ENCODE measurements at places on chromosomes 16 and 17. TPM values are rescaled to one million over a fixed set of nuclear protein-coding genes. Genes with fewer than 3 reads are reported as not detected.

DNA sequence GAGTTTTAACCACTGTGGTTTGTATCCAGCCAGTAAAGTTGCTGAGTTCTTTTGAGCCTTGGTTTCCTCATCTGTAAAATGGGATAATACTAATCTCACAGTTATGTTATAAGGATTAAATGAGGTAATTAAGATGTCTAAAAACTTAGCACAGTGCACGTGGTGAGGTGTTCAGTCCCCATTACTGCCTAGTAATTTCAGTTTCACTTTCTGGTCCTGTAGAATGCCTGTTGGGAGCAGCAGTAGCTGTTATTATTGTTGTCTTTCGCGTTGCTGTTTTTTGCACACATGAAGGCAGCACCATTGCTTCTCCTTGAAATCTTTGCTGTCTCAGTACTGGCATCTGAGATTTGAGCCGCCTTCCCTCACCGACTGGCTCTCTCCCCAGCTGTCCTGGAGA, 182.4 kb downstream of the DNAH9 start:
- no peak for DNase-seq

DNA sequence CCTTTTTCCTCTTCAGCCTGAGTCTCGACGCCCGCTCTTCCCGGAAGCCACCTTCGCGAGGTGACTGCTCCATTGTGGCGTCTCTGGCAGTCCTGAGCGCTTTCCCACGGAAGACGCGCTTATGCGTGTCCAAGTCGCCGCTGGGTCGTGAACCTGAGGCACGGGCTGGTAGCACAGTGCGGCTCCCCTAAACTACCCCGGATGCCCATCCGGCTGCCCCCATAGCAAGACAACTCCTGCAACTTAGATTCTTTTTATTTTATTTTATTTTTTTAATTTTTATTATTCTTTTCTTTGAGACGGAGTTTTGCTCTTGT, 2.1 kb upstream of the ESRP2 start:
- DNase-seq: no peak

DNA sequence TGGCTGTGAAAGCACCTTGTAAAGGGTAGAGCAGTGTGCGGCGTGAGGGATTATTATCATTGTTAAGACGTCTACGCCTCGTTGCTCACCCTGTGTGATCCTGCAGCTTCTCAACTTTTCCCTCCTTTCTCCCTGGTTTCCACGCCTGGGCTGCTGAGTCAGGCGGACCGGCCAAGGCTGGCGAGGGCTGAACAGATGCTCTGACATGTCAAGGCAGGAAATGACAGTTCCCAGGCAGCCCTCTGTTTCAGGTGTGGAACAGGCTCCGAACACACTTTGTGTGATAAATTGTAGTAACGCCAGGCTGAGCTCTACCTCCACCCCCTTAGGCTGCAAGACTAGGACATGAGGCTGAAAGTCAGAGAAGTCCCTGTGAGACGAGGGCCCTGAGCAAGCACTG, 46.0 kb upstream of the TBX2 start:
- no peak for DNase-seq

DNA sequence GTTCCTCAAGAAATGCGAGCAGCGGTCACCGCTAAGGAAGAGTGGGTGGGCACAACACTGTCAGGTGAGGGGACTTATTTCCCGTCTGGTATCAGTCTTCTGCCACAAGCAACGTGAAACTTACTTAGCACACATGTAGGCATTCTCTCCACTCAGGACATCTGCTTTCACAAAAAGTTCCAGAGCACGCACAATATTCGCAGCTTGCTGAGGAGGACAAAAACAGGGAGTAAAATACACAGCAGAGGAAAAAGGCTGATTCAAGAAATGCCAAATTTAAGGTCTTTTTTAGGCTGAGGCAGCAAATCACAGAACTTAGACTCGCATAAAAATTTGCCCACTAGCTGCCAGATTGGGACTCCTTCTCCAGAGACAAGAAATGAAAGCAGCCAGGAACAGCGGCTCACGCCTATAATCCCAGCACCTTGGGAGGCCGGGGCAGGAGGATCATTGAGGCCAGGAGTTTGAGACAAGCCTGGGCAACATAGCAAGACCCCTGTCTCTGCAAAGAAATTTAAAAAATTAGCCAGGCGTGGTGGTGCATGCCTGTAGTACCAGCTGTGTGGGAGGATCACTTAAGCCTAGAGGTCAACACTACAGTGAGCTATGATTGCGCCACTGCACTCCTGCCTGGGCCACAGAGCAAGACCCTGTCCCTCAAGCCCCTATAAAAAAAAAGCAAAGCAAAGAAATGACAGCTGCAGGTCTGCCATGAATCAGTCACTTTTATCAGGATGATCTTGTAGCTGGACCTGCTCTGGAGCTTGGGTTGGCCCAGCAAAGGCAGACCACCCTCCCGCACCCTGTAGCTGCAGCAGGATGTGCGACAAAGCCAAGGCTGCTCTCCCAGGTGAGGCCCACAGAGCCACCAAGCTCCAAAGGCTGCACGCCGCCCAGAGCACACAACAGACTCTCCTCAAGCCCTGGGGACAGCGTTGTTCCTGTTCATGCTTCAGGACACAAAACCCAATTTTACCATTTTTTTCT, 20.5 kb downstream of the USP36 start:
- DNase-seq: no peak

DNA sequence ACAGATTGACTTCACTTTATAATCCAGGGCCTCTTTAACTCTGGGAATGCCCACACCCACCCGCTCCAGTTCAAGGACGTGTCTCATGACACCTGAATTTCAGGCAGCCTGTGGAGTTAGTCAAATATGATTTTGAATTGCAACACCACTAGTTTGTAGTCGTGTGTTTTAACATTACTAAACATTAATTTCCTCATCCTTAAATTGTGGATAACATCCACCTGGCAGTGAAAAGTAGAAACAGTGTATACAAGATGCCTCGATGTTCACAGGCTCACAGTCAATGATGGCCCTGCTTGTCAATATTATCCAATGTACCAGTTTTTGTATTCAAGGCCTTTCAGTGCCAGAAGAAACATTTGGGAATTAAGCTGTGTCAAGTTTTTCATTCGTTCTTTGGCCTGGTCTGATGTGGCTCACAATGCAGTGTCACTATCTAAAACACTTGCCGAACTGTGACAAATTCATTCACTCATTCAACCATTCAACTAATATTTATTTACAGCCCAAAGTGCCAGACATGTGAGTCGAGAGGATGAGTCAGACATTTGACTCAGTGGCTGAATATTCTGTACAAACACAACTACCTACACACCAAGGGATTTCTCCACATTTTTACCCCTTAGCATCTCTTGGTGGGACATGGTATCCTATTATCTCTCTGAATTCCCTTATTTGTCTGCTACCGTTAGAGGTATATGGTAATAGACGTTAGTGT, 1.4 kb downstream of the MEIOB start:
- no peak for DNase-seq

- DNase-seq: peak; percentile 40
These were observed 14.2 kb downstream of the MYO18A start for GRCh38 chr17:29165800-29166506.

- no peak for DNase-seq
These were observed 75.7 kb upstream of the DNAH17 start for GRCh38 chr17:78652913-78653312.

DNA sequence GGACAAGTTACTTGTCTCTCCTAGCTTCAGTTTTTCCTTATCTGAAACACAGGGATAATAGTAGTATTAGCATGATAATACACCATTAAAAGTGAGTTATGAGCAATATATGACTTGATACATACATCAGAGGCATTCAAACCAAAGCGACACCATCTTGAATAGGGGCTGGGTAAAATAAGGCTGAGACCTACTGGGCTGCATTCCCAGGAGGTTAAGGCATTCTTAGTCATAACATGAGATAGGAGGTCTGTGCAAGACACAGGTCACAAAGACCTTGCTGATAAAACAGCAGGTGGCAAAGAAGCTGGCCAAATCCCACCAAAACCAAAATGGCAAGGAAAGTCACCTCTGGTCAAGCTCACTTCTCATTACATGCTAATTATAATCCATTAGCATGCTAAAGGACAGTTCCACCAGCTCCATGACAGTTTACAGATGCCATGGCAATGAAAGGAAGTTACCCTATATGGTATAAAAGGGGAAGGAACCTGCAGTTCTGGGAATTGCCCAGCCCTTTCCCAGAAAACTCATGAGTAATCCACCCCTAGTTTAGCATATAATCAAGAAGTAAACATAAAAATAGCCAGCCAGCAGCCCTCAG, 37.2 kb upstream of the HS3ST3A1 start:
- DNase-seq: peak; percentile 43

DNA sequence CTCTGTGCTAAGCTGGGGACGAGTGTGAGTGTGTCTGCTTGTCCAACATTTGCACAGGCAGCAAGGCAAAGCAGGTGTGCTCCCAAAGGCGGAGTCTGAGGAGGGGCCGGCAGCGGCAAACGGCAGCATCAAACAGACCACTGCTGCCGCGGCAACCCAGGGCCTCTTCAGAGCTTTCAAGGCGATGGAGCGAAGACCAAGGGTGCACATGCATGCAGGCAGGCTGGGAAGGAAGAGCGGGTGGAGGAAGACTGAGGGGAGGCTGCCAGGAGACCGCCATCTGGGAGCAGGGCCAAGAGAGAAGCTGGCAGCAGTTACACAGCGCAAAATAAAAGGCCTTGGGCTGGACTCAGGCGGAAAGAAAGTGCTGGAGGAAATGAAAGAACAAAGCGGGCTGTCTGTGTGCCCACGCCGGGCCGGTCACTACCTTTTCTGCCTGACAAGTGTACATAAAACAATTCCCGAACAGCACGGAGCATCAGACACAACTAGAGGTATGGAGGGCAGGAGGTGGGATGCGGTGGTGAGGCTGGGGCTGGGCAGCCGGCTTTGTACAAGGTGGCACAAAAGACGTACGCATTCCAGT, 8.5 kb downstream of the TIMM22 start:
- DNase-seq: no peak

DNA sequence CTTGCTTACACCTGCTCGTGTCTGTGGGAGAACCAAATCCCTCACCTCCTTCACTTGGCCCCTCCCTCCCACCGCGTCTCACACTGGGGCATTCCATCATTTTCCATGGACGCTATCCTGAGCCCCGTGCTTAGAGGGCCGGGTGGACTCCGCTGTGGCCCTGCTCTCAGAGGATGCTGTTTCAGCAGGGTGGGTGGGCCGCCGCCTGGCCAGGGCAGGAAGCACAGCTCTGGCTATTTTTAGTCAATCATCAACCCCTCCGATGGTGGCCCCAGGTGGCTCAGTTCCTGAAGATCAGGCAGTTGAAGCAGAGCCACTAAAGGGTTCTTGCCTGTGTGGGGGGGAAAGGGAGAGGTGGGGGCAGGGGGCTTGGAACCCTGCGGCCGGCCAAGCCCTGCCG, 230.3 kb downstream of the ENGASE start:
- DNase-seq: peak; percentile 64

DNA sequence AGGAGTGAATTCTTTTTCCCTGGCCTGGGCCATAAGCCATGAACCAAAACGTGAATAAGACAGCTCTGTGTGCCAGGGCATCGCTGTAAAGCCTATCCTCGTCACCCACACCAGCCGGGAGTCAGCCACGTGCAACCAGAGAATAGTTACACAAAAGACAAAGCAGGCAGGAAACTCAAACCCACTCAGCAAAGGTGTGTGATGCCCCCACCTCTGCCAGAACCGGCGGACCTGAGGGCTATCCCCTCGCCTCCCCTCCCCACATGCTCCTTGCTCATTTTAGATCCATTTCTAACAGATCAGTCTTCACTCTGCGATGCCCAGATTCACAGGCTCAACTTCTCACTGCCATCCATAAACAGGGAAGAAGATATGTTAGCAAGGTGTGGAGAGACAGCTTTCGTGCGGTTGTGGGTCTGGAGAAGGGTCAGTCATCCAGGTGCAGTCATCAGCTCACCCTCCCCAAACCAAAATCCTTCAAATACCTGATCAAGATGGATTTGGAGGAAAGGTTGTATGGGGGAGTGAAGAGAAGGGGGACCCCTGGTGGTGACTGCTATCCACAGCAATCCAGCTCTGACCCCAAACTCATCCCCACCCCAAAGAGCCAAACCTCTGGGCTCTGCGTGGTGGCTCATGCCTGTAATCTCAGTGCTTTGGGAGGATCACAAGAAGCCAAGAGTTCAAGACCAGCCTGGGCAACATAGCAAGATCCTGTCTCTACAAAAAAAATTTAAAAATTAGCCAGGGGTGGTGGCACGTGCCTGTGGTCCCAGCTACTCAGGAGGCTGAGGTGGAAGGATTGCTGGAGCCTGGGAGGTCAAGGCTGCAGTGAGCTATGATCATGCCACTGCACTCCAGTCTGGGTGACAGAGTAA, 219.2 kb downstream of the C16orf78 start:
- peak; percentile 85 for DNase-seq

- DNase-seq: no peak
These were observed 4.2 kb upstream of the PRSS27 start for GRCh38 chr16:2724088-2724676.

DNA sequence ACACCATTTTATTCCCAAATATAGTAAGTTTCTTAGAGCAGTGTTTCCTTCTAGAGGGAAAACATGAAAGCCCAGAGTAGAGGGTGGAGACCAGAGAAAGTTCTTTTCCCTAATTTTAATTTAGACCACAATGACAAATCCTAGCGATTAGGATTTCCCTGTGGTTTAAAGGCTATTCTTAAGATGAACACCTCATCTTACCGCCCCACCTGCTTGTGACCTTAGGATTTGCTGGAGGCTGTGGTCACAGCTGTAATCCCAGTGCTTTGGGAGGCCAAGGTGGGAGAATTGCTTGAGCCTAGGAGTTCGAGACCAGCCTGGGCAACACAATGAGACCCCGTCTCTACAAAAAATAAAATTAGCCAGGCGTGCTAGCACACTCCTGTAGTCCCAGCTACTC, 51.1 kb downstream of the GPRC5B start:
- DNase-seq: no peak

DNA sequence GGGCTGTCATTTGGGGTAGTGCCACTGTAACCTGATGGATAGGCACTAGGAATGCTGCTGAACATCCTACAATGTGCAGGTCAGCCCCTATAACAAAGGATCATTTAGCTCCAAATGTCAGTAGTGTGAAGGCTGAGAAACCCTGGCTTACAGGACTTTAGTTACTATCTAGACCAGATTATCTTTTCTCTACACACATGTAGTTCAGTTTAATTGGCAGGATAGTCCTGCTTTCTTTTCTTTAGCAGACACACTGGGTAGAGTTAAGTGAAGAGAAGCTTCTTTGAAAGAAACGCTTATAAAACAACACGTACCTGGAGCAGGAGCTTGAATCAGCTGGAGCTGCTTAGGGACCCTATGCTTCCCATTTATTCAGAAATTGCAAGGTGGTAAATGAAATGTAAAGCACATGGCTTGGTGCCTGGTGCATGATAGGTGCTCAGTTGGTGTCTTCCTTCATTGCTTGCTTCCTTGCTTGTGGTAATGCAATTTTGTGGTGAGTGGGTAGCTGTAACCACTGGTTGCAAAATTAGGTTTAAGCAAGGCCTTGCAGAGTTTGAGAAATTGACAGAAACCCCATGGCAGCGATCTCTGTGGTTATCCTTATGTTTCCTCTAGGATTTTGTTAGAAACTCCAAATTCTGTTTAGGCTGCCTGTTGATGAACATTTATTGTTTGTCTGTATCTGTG, 9.4 kb downstream of the METTL9 start:
- DNase-seq: no peak

- DNase-seq: no peak
These were observed 217.4 kb downstream of the RPTOR start for GRCh38 chr17:80762076-80762475.

- no peak for DNase-seq
These were observed 198.1 kb upstream of the AXIN2 start for GRCh38 chr17:65759532-65759931.

GRCh38 chr16:79013930-79014660, 586.4 kb downstream of the MAF start:
- no peak for DNase-seq

The GID4 gene
- total RNA-seq: 11.8 TPM

The KRT15 gene
- 0.03 TPM for total RNA-seq

The EZH1 gene
- 16.9 TPM for total RNA-seq

The GPRC5B gene
- 82.5 TPM for total RNA-seq

The ZNF423 gene
- total RNA-seq: 39.6 TPM

The CLEC18A gene
- 0.16 TPM for total RNA-seq
